T-helper 17 cell (primary cell): ENCODE measurements at places on chromosomes 7 and 10. TPM values are rescaled to one million over a fixed set of nuclear protein-coding genes. Genes with fewer than 3 reads are reported as not detected.

DNA sequence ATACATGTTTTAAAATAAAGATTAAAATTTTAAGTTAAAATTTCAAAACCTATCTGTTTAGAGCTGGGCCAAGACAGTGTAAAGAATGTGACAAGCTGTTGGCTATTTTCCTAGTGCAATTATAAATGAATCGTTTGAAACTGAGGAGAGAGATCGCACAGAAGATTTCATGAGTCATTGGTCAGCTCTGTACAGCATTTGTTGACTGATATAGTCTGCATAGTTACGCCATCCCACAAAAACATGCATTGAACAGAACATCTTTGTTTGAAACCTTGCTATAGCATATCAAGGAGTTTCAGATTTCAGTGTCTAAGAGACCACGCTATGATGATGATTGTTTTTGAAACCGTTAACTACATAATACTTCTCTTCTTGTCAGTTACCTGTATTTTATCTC lies 1.3 kb upstream of the C10orf67 start:
- no peak for DNase-seq

DNA sequence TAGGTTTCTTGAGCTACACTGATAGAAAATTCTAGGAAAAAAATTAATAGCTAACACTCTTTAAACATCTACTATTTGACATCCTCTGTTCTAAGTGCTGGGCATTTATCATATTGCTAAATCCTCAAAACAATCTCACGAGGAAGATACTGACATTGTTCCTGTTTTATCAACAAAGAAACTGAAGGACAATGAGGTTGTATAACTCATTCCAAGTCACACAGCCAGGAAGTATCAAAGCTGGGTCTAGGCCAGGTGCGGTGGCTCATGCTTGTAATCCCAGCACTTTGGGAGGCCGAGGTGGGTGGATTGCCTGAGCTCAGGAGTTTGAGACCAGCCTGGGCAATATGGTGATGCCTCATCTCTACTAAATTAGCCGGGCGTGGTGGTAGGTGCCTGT lies 51.6 kb upstream of the IL6 start:
- DNase-seq = no peak

DNA sequence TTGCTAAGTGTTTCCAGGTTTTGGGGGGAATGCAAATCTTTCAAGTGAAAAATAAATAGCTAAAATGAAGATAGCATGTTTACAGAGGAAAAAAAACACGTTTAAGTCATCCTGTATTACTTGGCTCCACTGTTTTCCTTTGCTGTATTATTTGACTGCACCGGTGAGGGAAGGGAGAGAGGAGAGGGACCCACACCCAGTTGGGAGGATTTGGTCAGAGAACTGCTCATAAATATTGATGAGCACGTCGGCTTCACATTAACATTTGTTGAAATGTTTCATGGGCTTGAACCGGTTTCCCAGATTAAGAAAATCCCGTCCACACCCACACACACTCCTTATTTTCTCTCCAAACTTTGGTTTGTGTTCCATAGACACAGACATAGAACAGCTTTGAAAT lies 493.8 kb upstream of the MGMT start:
- DNase-seq = no peak

DNA sequence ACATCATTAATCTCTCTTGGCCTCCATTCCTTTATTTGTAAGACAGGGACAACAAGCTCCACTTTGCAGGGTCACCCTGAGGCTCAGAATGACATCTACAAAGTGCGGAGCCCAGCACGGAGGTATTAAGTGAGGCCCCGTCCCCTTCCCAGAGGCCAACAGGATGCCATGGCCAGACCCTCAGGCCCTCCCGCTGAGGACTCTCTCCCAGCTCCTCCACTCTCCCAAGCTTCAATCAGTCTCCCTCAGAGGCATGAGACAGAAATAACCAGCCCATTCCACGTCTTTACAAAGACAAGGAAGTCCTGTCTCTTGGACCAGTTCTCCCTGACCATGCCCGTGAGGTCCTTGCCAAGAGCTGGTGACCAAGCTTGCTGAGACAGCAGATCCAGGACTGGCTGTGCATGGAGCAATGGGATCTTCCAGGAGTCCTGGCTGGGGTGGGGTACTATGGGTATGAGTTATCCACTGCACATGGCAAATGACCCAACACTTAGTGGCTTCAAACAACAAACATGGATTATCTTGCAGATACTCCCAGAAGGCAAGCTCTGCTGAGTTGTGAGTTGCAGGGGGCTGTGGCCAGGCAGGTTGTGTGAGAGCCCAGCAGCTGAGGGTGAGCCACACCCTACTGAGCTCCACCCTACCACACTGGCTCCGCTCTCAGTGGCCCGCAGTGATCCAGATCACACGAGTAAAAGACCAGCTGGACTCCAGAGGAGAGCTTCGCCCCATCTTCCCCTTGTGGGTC lies 4.3 kb upstream of the PPIF start:
- no peak for DNase-seq

DNA sequence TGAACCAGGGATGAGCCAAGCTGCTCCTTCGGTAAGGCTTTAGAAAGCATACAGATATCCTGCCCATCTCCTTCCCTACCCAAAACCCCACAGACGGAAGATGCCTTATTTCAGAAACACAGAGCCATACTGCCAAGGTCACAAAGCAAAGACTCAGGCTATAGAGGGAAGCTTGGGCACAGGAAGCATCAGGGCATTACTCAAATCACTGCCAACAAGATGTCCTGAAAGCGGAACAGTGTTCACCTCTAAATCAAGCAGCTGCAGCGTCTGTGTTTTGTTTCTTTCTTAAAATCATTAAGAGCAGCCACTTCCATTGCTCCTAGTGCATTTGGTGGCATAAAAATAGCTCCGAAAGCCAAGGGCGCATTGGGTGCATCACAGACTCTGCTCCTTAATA lies 307.3 kb downstream of the SORCS1 start:
- DNase-seq = no peak

DNA sequence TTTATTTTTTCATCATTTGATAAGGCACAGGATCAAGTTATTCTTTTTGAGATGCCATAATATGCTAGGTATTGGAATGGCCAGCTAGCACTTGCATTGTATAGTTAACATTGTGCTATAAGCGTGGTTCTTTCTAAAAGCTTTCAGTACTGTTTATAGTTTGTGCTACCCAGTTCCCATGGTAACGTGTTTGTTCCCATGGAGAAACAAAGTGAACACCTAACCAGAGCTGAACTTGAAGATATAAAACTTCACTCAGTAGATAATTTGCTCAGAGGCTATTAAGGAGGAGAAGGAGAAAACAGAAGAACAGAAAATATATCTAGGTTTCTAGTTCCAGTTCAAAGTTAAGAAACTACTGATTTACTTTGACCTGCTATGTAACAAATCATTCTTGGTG lies 23.6 kb upstream of the ITGB8 start:
- DNase-seq = no peak

GRCh38 chr10:123140164-123140982 lies 4.6 kb downstream of the HMX3 start:
- no peak for DNase-seq

DNA sequence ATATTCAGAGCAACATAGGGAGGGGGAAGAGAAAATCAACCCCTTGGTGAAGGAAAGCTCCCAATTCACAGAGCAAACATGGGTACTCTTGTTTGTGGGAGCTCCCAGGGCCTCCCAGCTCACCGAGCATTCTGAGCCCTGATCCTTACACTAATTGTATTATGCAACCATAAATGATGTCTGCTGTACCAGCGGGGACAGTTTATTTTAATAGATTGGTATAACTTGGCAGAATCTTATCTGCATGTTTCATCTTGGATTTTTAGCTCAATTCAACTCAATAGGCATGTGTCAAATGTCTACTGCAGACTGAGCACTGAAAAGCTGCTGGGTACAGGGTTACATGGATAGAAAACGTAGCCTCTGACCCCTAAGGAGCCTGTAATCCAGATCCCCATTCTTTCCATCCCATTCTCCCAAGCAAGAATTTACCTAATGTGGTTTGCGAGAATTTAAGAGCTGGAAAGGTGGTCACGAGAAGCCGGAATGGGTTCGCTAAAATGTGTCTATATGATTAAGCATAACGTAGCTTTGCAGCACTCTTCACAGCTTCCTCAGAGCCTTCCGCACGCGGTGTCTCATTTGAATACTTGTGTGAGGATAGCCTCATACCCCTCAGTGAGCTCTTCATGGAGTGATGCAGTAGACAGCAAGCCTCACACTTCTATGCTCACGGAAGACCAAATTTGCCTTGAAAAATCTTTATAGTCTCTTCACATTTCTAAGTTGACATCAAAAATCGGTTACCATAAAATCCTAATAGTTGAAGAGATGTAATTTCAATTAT lies 18.3 kb downstream of the EGFR start:
- no peak for DNase-seq

- DNase-seq = no peak
Measured at GRCh38 chr7:121302214-121302745, 26.5 kb upstream of the WNT16 start.

- no peak for DNase-seq
Measured at GRCh38 chr7:53050433-53050832, 15.0 kb downstream of the POM121L12 start.

GRCh38 chr7:133003052-133003910 lies 78.6 kb downstream of the CHCHD3 start:
- no peak for DNase-seq

GRCh38 chr7:159141167-159141566 lies 3.5 kb downstream of the VIPR2 start:
- no peak for DNase-seq

GRCh38 chr7:125606671-125607070 lies 677.0 kb upstream of the POT1 start:
- no peak for DNase-seq

DNA sequence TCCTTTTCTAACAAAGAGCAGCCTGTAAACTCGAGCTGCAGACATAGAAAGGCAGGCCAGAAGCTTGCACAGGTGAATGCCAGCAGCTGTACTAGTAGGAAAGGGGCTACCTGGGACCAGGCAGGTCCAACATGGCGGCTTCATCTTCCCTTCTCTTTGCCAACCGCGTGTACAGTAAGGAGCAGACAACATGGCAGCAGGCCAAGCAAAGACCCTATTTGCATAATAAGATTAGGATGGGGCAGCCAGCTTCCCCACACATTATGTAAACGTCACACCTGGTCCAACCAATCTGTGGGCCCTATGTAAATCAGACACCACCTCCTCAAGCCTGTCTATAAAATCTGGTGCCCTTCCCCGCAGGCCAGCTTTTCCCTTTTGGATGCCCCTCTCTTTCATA lies 1186.5 kb upstream of the AUTS2 start:
- no peak for DNase-seq

DNA sequence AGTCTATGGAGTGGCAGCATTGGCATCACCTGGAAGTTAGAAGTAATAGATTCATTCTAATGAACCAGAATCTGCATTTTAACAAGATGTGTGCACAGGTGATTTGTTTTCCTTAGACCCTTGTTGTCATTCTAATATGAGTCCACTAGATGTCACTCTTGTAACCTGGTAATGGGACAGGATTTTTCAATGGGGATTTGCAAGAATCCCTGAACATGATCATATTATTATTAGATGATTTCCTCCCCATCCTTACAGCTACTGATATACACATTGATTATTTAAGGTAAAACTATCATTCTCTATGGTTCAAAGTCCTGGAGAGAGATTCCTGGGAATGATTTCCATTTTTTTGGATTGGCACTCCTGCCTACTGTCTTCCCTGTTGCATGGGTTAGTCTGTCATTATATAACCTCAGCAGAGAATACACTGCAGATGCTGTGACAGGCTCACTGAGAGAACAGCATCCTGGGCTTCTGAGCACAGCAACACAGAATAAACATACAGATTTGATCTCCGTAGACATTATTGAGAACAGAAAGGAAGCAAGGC lies 194.9 kb downstream of the SUGCT start:
- no peak for DNase-seq

DNA sequence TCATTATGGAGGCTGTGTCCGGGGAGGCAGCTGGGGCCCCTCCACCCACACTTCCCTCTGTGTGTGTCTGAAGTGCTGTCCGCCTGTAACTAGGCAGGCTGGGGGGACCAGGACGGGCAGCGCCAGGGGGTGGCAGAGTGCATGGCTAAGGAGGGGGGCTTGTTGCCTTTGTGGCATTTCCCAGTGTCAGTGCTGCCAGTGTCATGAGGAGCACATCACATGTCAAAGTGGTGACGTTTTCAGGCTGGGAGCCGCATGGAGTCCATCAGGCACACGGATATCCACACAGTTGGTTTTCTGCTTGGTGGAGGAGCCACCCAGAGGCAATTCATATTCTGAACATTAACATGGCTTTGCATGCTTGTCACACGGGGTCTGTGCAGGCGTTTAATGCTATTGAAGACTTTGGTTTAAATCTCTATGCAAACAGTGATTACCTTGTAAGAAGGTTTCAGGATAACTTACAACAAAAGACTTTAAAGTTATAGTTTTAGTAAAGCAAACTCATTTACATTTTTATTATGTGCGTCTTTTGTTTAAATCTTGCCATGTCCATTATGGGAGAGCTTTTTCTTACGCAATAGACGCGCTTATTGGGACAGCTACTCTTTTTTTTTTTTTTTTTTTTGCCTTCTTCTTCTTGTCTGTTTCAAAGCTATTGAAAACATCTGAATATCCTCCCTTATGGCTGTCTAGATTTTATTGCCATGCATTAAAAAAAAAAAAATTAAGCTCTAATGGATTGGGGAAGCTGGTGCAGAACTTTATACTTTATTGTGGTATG lies 52.9 kb downstream of the C10orf67 start:
- DNase-seq = no peak

GRCh38 chr10:133166828-133167692 lies 7.0 kb downstream of the KNDC1 start:
- no peak for DNase-seq

DNA sequence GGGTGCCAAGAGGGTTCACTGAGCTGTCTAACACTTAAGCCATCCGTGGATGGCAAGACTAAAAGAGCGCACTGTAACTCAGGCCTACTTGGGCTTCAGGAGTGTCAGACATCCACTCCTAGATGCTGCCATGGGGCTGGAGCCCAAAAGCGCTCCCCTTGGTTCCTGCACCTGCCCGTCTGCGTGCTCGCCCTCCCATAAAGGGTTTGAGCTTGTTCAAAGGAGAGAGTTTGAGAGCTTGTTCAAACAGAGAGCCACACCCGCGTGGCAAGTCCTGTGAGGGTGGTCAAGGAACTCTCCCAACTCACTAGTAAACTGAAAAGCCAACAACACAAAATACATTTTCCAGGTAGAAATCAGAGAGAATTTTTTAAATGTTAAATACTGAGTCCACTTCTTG lies 256.7 kb downstream of the SEMA3A start:
- no peak for DNase-seq

WDR37 gene
- total RNA-seq = 23.6 TPM

GNG11 gene
- 24.5 TPM for total RNA-seq

LRRC17 gene
- total RNA-seq = 0.86 TPM

TMEM176A gene
- 0.20 TPM for total RNA-seq

FAM237B gene
- total RNA-seq = not detected

CFAP70 gene
- 2.6 TPM for total RNA-seq

ZSCAN25 gene
- 34.4 TPM for total RNA-seq
